ENCODE measurements at places on chromosomes 4 and X.

GRCh38 chr4:100695039-100695654 lies 177.3 kb upstream of the EMCN start:
- DNase-seq, result no peak

DNA sequence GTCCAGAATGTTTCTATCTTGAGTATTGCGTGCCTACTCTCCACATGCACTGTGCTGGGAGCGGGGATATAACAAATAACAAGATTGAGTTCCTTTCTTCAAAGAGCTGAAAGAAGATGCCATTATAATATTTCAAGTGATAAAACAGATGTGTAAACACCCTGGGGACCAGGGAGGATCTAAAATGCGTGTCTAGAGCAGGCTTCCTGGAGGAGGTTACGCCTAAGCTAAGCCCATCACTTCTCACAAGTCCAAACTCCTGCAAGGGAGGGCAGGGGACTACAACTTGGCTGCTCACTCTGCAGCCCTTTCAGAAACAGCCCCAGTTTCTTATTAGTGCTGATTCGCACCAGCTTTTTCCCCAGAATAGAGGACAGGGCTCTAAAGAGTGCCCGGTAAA lies 21.5 kb downstream of the PTCHD1 start:
- no peak for DNase-seq

DNA sequence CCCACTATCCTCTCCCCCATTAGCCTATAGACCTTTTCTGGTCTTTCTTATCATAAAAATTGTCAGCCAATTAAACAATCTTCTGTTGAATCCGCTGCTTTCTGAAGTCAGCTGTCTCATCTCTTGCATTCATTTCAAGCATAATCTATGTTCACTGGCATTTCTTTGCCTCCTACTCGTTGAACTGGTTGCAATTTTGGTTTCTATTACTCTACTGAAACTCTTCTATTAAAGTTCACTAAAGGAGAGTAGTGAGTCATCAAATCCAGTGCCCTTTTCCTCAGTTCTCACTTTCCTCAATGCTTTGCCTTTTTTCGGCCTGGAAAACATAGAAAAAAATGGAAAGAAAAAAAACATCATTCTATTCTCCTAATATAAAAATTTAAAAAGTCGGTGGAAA lies 23.9 kb upstream of the CXCL13 start:
- DNase-seq, result no peak

DNA sequence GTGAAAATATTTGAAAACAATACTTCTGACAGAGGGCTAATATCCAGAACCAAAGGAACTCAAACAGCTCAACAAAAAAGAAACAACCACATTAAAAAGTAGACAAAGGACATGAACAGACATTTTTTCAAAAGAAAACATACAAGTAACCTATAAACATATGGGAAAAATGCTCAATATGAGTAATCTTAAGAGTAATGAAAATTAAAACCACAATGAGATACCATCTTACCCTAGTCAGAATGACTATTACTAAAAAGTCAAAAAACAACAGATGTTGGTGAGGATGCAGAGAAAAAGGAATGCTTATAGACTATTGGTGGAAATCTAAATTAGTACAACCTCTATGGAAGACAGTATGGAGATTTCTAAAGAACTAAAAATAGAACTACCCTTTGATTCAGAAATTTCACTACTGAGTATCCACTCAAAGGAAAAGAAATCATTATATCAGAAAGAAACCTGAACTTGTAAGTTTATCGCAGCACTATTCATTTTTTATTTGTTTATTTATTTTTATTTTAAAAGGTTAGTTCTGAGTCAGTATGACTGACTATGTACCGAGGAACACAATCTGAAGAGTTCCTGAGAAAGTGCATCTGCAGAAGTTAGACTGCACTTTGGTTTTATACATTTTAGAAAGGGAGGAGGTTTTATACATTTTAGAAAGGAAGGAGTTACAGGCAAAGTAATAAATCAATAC lies 231.3 kb downstream of the INPP4B start:
- no peak for DNase-seq
